ENCODE measurements at places on chromosomes 2 and 18. TPM values are rescaled to one million over a fixed set of nuclear protein-coding genes. Genes with fewer than 3 reads are reported as not detected.

The CREG2 gene
- total RNA-seq, result 0.81 TPM

The TMEM178A gene
- 0.28 TPM for total RNA-seq

The PROKR1 gene
- total RNA-seq, result not detected

The L3MBTL4 gene
- total RNA-seq, result 0.04 TPM

The KIAA2012 gene
- total RNA-seq, result not detected

The EFHD1 gene
- not detected for total RNA-seq

The BUB1 gene
- 101 TPM for total RNA-seq

The SCYGR3 gene
- total RNA-seq, result not detected

The TNP1 gene
- total RNA-seq, result not detected

The GKN1 gene
- total RNA-seq, result not detected

The ZFAND2B gene
- 20.2 TPM for total RNA-seq

The SLC39A6 gene
- total RNA-seq, result 21.8 TPM

The GMPPA gene
- 45.1 TPM for total RNA-seq

Data from pulmonary artery endothelial cell (primary cell).